ENCODE measurements at places on chromosomes 3 and 15. TPM values are rescaled to one million over a fixed set of nuclear protein-coding genes. Genes with fewer than 3 reads are reported as not detected.

- no peak for DNase-seq
- peaks cover 4% of the 10 kb centered on the region for H3K4me1 ChIP-seq
- H3K36me3 ChIP-seq: no peaks in the 10 kb centered on the region
- H3K4me3 ChIP-seq: no peak overlapping the region
These were observed 28.1 kb downstream of the LARP6 start for GRCh38 chr15:70825841-70826240.

The TMC3 gene
- not detected for total RNA-seq

The FAM174B gene
- 10.6 TPM for total RNA-seq

The MITF gene
- 2.7 TPM for total RNA-seq

The GHSR gene
- total RNA-seq: not detected
